ENCODE measurements at places on chromosomes 5 and 9. TPM values are rescaled to one million over a fixed set of nuclear protein-coding genes. Genes with fewer than 3 reads are reported as not detected.

DNA sequence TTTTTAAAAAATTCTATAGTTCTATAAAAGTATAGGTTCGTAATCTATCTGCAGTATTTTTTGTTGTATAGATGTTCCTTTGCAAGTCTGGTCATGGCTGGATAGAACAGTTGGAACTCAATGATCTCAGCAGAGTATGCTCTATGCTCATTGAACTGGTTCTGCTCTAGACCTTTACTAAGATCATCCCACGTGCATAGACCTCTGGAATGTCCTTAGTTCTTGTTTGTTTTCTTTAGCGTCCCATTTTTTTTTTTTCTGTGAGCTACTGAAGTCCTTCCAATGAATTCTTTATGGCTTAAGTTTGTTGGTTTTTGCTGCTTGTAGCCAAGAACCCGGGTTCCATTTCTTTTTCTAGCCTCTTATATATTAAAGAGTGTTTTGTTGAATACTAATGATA lies 3.5 kb downstream of the TMEM38B start:
- DNase-seq = no peak

GAS1 gene
- 33.3 TPM for total RNA-seq

GRCh38 chr5:83720836-83721537 lies at the start of gene HAPLN1:
TSS of gene HAPLN1 (minus strand) at chr5:83720855. CDS start at chr5:83673523, 47,332 bp downstream.
- peak; percentile 26 for DNase-seq

GRCh38 chr5:135694906-135695305 lies 116.1 kb upstream of the CXCL14 start:
- no peak for DNase-seq

- DNase-seq = peak; percentile 75
These were observed 44.2 kb upstream of the COL15A1 start for GRCh38 chr9:98899408-98900056.

DNA sequence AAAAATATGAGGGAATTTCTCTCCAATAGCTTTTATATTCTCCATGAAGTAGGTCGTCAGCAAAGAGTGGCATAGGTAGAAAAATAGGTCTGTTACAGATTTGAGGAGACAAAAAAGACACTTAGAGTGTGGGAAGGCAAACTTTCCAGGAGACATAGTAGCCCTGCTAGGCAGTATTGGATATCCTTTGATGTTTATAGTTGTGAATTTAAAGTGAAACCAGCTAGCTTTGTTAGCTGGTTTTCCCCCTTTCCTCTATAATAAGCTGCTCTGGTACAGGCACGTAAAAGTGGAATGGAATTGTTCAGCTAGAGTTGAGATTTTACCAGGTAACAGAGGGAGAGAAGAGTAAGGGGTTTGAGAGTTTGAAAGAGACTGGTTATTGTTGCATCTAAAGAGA lies 17.1 kb upstream of the APC start:
- no peak for DNase-seq

DNA sequence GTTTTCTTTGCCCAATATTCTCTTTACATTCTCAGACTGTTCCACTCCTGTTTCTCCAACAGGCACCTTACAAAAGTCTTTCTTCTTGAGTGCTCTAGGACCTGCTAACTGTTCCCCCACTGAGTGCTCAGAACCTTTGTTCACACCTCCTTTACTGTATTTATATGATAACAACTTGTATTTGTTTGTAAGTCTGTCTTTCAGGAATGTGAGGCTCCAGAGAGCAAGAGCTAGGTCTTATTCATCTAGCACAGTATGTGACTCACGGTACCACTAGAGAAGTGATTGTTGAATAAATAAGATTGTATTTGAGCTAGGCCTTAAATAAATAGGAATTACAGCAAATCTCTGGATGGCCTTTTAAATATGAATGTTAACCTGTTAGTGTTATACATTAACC lies 42.5 kb upstream of the MYOT start:
- DNase-seq = peak; percentile 43
